Stimulated activated CD4-positive, alpha-beta T cell treated with anti-CD3 and anti-CD28 coated beads, Interleukin-1b, Interleukin-23, amount 100 ng/mL, for 1 hour (primary cell): ENCODE measurements at places on chromosomes 4 and X.

DNA sequence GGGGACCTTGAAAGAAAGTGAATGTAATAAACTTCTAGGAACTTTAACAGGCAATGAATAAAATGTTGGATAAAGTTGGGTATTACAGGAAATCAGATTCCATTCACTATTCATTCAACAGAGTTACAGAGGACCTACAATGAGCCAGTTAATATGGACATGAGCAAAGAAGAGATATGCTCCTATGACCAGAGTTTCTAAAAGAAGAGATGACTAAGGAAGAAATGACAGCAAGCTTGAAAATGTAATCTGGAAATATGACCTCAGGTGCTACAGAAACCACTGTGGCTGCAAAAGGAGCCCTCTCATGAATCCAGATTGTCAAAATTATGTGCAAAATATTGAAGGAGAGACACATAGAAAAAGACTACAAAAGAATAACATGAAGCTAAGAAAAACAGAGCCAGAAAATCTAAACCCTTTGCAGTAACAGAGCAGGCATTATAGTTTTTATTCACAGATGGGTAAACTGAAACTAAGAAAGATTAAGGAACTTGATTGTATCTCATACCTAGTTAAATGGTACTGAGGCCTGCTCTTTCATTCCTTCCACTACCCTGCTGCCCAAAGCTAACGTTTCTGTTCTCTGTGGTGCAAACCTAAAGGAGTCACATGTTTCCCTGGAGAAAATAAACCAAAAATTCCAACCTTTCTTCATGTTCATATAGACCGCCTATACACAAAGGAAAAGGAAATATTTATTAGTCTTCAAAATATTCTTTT is 378.3 kb downstream of the GBA3 start:
- no peak for DNase-seq

DNA sequence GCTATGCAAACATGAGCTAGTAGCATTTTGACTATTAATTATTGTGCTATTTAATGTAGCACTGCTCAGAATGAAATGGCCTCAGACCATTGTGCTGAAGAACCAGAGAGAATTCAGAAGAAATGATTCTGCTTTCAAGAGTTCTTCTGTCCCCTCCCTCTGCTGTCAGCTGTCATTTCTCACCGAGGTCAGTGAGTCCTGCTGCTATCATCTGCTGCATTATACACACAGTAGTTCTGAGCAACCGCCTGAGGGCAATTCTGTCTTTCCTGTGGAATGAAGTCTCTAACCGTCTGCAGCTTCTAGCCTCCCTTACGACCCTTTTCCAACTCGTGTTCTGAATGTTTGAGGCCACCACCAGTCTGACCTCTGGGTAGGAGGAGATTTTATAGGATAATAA is 249.4 kb downstream of the HNRNPD start:
- no peak for DNase-seq

- DNase-seq = no peak
Measured at GRCh38 chr4:55444827-55445226, 49.1 kb downstream of the TMEM165 start.

DNA sequence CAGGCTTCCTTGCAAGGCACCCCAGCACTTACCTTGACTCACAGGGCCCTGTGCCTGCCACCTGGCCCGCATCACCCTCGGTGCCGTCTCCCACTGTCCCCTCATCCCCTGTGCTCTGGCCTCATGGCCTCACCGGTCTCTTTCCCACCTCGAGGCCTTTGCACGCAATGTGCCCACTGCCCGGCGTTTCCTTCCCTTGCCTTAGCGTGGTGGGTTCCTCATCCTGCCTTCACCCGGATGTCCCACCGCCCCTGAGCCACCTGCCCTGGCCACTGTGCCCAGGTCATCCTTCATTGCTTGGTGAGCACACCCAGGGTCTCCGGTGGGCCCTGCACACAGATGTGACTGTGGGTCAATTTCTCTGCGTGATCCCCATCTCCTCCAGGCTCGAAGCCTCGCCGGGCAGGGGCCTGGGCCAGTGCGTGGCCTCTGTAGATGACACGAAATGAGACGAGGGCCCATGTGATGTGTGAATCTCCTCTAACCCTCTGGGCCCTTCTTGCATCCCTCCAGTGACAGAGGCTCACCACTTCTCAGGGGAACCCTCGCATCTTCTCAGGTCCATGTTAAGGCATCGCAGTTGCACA is 4.6 kb downstream of the HTRA3 start:
- DNase-seq = no peak

DNA sequence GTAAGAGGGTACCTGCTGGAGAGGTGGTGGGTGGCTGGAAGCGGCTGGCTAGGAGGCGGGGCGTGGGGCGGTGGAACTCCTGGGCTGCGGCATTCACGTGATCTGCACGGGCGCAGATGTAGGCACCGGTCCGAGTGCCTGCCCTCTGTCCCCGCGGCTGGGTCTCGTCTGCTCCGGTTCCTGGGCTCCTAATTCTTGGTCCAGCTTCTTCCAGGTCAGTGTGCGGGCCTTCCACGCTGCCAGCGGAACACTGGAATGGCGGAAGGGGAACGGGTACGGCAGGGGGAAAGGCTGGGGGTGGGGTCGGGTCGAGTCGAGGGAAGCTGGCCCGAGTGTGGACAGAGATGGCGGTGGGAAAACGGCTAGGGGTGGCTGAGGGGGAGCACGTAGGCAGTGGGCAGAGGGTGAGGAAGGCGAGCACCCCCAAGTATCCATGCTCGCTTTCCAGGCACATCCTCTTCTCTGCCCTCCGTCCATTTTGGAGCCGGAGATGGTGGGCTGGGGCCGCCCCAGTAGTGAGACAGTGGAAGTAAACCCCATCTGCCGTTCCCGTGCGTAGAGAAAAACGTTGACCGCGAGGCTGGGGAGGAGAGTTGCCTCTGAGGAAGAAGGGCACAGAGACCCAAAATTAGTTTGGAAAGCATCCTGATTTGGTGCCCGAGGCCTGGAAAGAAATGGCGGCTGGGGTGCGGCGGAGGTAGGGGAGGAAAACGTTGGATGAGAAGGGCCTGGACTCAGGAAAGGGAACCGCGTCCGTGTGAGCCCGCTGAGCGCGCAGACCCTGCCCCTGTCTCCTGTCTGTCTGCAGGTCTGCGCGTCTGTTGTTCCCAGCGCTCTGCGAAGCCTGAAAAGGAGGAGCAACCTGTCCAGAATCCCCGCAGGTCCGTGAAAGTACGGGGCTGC is at the start of gene TCEAL4:
Gene TCEAL4, plus strand, starts transcription at position 105 of the 903 bp plus-strand sequence. CDS start 1,161 bp downstream, outside the sequence.
- no peak for DNase-seq

GRCh38 chrX:107632346-107632745 is 4.0 kb downstream of the PRPS1 start:
- DNase-seq = no peak

DNA sequence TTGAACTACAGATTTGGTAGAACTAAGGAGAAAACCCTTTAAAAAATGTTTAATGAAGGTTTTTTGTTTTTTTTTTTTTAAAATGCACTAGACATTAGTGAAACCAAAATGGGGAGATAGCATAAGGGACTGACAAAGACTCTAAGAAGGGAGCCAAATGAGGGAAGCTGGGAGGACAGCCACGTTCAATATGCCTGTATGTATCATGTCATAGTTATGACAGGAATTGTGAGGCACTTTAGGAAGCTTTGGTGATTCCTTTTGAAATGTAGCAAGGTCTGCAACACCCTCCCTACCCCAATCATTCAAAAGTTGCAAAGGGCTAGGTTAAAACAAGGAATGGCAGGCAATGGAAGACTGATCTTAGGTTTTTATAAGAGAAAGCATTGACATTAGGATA is 526.0 kb downstream of the TLL1 start:
- no peak for DNase-seq

GRCh38 chr4:37693450-37694190 is 7.4 kb upstream of the RELL1 start:
- no peak for DNase-seq

DNA sequence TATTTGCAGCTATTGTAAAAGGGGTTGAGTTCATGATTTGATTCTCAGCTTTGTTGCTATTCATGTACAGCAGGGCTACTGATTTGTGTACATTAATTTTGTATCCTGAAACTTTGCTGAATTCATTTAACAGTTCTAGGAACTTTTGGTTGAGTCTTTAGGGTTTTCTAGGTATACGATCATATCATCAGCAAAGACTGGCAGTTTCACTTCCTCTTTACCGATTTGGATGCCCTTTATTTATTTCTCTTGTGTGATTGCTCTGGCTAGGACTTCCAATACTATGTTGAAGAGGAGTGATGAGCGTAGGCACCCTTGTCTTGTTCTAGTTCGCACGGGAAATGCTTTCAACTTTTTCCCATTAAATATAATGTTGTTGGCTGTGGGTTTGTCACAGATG is 48.1 kb downstream of the NPY1R start:
- DNase-seq = no peak

GRCh38 chrX:148914783-148915182 is 414.4 kb downstream of the AFF2 start:
- DNase-seq = no peak

- DNase-seq = no peak
Measured at GRCh38 chrX:78237127-78237526, 90.3 kb downstream of the CYSLTR1 start.

GRCh38 chr4:22062676-22063075 is 114.1 kb upstream of the KCNIP4 start:
- DNase-seq = no peak

DNA sequence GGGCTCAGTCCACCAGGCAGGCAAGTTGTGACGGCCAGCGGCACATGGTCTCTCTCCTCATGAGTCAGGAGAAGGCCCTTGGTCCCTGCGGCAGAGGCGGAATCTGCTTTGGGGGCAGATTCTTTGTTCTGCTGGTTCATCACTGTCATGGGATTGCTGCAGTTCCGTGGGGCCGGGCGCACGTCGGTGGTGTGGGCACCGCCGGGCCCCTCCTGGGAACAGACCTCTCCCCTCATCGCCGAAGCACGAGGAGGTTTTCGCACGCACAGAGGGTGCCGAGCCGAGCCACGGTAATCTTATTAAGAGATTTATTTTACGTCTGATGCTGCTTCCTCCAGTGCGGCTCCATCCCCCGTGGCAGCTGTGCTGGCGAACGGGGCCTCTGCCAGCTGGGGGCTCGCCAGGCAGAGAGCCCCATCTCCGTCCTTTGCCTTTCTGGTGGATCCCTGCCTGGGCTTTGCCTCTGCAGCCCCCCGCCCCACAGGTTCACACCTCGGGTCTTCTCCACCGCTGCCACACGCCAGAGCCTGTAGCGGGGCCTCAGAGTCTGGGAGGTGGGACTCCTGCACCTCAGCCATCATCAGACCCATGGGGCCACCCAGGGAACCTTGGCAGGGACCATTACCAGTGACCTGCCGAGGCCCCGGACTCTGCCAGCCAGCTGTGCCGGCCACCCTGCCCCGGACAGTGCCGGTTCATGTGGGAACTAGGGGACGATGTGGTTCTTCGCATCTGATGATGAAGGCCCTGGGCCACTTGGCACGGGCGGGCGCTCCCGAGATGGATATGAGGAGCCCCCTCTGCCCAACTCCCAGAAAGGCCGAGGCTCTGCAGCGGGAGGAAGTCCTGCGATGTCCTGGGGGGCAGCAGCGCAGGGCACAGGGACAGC is 86.7 kb upstream of the NKX1-1 start:
- DNase-seq = no peak

GRCh38 chr4:118155516-118155915 is 121.2 kb downstream of the NDST3 start:
- no peak for DNase-seq

GRCh38 chr4:16513876-16514275 is 287.6 kb upstream of the TAPT1 start:
- no peak for DNase-seq

GRCh38 chr4:80465238-80465637 is 129.7 kb downstream of the CFAP299 start:
- DNase-seq = no peak

DNA sequence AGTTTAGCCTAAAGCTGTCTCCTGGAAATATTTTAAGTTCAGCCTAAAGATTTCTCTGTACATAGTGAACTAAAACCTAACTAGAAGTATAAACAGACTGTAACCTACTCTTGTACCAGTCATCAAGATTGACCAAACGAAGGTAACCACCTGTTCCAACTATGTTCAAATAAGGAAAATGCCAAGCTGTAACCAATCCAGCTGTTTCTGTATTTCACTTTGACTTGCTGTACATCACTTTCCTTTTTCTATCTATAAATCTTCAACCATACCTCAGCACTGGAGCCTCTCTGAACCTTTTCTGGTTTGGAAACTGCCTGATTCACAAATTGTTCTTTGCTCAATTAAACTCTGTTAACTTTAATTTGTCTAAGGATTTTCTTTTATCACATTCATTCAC is 3.1 kb upstream of the CYSLTR1 start:
- no peak for DNase-seq

GRCh38 chrX:374596-374995 is 12.1 kb downstream of the PPP2R3B start:
- no peak for DNase-seq

DNA sequence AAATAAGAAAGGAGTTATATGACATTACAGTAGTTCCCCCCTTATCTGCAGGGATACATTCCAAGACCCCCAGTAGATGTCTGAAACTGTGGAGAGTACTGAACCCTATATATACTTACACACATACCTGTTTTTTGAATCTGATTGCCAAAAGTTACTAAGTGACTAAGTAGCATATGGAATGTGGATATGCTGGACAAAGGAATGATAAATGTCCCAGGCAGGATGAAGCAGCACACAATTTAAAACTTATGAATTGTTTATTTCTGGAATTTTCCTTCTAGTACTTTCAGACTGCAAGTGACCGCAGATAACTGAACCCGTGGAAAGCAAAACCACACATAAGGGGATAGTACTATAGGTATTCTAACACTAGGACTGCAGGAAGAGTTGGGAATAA is 22.7 kb downstream of the UGDH start:
- no peak for DNase-seq

DNA sequence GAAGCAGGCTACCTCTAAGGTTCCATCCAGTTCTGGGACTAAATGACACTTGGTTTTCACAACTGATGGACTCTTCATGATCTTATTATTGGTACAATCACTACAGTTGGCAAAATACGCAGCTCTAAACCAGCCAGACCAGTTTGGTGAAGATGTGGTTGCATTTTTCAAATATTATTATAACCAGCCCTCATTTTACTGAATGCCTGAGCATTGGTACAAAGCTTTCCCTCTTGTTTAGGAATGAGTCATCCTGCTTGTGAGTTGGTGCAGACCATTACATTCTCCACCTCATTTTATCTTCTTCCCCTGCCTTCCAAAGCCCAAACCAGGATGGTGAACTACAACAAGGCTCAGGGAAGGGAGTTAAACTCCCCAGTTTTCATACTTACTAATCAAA is 223.1 kb downstream of the KDR start:
- no peak for DNase-seq

DNA sequence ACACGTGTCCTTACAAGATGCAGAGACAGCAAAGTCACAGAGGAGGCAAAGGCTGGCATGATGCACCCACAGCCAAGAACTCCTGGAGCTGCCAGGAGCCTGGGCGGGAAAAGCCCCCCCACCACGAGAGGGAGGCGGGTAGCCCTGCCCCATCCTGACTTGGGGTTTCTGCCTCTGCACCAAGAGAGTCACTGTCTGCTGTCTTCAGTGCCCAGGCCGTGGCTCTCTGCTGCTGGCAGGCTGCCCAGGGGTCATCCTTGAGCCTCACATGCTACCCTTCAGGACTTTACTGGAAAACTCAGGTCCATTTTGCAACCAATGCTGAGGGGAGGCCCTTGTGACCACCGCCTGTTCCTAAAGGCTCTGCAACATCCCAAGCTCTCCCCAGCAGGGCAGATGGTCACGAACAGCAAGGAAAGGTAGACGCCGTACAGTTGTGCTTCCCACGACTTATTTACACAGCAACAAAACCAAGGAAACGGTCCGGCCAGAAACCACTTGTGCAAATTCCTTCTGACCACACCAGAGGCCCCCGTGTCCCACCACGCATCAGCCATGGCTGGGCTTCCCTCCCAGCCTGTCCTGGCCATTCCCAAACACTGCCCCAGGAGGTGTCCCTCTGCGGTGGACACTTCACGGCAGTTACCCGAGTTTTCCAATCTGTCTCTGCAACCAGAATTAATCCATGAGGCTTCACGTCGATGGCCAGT is 56.9 kb downstream of the ACOX3 start:
- DNase-seq = no peak
